ENCODE measurements at places on chromosomes 11 and 22.

GRCh38 chr22:31019191-31019930 is 50.3 kb downstream of the TUG1 start:
- DNase-seq: no peak

DNA sequence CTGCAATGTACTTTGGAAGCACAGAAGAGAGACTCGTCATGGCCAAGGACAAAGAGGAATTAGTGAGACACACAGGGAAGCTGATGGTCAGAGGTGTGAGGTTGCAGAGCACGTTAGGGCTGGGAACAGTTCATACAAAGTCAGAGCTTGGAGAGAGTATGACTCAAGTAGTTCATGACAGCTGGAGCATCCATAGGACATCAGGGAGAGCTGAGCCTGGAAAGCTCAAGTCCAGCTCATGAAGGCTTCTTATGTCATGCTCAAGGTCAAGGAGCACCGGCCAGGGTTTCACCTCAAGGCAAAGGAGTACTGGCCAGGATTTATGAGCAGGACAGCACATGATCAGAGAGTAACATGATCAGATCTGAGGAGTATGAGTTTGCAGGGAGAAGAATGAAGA is 64.6 kb upstream of the CHST1 start:
- no peak for DNase-seq

GRCh38 chr11:57901278-57901677 is 122.4 kb upstream of the OR9Q1 start:
- DNase-seq: no peak

- no peak for DNase-seq
Observed at GRCh38 chr11:132604431-132604830, 927.9 kb downstream of the OPCML start.

- no peak for DNase-seq
Observed at GRCh38 chr11:122727101-122727929, 71.8 kb downstream of the UBASH3B start.

- DNase-seq: no peak
Observed at GRCh38 chr11:72221386-72222075, 3.0 kb upstream of the INPPL1 start.

- DNase-seq: peak; percentile 48
Observed at GRCh38 chr11:75445315-75445953, 12.4 kb upstream of the KLHL35 start.

DNA sequence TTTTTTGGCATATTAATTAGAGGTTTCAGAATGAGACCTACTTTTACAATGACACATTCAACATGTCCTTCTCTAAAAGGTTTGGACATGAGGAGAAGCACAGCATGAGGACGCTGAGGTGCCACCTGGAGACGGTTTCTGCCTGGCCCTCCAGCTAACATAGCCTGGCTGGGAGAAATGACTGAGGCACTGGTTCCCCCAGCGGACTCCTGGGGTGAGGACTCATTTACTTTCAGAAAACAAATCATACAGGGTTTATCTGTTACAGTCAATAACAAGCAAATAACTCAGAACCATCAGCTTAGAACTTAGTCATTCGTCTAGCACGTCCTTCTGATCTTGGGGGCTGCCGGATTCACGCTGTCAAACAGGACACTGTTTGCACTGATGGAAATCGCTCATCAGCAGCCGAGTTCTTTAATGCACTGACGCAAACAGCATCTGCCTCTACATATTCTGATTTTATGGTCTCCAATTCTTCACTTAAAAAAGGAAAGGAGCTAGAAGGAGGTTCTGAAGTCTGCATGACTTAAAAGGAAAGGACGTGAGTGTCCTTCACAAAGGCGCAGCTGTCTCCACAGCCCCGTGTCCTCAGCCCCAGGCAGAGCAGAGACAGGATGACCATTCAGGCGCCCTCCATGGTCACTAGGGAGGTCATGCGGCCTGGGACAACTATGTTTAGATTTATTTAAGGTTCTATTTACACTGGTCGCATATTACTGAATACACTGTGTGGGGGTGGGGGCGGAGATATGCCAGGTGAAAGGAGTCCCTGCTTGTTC is 44.2 kb downstream of the CERK start:
- no peak for DNase-seq

GRCh38 chr22:24437741-24438328 is 10.4 kb downstream of the ADORA2A start:
- no peak for DNase-seq

DNA sequence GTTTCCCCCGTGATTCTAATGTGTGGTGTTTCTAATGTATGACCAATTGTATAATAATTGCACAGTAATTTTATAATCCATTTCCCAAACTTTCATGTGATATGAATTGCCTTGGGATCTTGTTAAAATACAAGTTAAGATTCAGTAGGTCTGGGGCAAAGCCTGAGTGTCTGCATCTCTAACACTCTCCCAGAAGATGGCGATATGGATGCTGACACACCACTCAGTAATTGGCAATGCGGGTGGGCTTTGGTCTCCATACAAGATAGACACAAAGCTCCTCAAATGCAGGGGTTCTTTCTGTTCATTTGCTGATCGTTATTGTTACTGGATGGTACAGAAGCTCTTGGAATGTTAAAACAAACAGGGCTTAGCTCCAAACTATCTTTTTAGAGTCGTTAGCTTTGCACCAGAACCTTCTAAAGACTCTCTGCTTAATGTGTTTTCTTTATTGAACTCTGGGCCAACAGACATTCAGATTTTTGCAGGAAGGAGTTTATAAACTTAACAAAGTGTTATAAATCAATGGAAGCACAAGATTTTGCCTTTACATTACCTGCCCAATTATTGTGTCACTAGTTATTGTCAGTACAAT is 45.4 kb upstream of the ANO3 start:
- no peak for DNase-seq

- no peak for DNase-seq
Observed at GRCh38 chr11:128779036-128779435, 85.2 kb downstream of the FLI1 start.

DNA sequence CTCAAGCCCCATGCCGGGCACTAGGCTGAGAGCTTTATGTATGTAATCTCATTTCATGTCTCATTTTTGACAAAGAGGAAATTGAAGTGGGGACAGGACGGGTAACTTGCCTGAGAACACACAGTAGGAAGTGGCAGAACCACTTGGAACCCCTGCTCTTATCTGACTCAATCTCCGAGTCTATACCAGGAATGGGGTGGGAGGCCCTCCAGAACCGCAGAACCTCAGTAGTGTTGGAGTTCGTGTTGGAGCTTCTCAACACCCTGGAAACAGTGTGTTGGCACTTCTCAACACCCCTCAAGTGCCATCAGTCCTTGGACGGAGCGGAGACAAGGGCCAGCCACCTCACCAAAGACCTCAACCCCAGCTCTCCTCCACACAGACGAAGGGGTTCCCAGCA is 38.8 kb upstream of the POLA2 start:
- no peak for DNase-seq

DNA sequence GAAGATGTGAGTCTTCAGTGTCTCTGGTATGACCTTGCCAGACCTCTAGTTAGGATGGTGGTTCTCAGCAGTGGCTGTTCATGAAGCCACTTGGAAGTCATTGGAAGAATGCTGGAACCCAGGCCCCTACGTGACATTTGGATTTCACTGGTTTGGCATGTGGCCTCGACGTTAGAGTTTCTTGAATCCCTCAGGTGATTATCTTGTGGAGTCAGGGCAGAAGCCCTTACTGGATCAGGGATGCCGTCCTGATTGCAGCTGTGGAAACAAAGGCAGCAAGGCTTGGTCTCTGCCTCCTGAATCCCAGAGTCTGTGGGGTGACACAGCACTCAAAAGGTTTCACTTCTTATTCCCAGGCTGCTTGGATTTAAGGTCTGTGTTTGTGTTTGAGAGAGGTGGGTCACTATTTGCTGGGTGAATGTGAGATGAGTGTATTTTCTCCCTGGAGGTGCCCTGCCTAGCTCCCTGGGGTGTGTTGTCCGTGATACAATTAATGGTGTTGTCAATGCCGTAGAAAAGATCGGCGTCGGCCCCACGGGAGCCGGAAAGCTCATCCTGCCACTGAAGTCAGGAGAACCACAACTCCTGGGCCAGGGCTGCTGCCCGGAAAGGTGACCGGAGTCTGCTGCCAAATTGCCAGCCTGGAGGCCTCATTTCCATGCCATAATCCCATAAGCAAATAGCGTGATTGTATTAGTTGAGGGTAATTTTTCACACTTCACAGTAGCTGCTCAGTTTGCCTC is 939.0 kb downstream of the BRD1 start:
- DNase-seq: no peak

DNA sequence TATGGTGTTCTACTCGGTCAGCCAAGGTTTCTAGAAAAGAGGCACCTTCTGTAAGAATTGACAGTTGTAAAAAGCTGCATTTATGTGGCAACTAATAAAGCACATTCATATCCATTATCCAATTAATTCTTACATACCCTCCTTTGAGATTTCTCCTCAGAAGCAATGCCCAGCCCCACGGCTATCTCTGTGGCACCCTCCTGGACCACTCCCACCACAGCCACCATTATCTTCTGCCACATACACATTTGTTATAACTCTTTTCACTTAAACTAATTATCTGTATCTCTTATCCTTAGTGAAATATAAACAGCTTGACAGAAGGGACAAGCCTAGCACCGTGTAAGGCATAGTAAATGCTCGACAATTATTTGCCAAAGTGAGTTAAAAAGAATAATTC is 48.5 kb downstream of the PAK1 start:
- no peak for DNase-seq

DNA sequence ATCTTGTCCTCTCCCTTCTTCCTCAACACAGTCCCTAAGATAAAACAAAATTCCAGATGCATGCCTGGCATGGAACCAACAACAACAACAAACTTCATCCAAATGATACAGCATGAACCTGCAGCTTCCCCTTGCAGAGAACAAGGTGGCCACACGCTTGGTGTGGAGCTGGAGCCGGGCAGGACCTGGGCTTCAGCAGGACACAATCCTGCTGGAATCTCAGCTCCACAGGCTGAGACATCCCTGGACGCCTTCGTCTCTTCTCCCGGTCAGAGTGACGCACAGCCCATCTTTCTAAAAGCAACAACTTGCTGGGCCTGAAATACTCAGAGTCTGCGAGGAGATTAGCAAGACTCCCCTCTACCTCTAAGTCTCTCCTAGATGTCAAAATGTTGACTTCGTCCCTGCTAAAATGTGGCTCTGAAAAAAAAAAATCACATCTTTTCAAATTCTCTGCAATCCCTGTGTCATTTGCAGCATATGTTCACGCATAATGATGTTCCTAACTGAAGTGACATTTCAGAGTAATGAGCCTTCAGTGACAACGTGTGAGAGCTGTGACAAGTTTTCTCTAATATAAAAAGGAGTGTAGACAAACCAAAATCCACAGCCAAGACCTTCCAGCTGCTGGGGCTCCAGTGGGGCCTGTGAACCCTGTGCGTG is 1232.3 kb downstream of the TBC1D22A start:
- no peak for DNase-seq

DNA sequence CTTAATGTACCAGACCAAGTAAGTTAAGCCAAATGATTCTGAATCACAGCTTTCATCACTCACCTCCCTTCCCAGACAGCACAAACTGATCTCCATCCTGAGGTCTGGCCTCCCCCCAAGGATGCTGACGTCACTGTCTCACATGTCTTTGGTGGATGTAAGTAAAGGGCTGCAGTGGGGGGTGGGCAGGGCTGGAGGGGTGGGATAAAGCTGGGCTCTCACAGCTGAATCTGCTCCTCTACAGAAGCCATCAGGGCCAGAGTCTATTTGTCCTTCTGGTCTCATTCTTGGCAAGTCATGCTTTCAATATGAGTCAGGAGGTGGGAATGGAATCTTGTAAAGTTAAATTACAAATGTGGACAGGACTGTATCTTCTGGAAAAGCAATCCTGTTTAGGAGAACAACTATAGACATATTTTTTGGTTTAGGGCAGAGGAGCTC is 32.7 kb downstream of the P4HA3 start:
- DNase-seq: no peak

DNA sequence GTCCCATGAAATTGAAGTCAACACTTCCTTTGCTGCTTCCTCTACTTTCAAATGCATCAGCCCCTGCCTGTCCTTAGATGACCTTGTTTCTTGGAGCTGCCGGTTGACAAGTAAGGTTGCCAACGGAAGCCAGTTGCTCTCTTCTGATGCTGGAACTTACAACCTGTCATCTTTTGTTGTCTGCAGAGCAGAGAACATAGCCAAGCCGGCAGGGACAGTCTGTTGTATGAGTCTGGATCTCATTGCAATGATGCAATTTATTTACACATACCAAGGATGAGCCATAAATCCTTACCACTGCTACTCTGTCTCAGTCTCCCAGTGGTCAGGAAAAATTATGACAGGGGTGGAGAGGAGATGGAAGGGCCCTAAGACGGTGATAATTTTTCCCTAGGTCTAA is 151.4 kb downstream of the BLID start:
- DNase-seq: no peak

GRCh38 chr11:69804769-69805508 is 14.3 kb downstream of the FGF3 start:
- no peak for DNase-seq

GRCh38 chr11:116275635-116276034 is 497.2 kb downstream of the BUD13 start:
- DNase-seq: no peak

GRCh38 chr11:119470317-119471291 is 47.6 kb upstream of the THY1 start:
- no peak for DNase-seq

DNA sequence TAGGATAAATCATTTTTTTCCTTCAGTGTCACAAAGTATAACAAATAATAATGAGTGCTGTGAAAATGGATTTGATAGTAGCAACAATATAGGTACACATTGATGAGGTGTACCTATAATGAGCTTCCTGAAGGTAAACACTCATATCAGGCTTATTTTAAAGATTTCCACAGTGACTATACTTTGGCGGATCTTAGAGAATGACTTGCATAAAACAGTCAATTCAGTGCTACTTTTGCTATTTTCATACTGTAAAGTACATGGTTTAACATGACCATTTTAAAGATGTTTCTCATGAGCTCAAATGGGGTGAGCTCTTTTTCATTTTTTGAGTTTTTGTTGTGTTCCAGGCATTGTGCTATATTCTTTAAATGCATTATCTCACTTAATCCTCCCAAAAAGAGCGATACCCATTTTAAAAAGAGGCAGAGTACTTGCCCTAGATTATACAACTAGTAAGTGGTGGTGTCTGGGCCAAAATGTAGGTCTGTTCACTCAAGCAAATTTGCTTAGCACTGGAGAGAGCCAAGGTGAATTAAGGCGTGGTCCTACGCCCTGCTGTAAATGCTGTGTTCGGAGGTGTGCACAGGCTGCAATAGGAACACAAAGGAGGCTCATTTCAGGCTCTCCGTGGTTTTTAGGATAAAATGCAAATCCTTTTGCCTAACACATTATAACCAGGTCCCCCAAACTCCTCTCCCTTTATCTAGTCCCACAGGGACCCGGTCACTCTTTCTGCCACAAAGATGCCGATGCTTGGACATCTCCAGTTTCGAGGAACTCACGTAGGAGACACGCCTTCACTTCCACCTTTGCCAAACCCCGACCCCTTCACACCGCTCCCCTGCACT is 617 bp upstream of the ALKBH3 start:
- DNase-seq: no peak

- DNase-seq: no peak
Observed at GRCh38 chr22:35192129-35192918, 65.0 kb upstream of the HMGXB4 start.

GRCh38 chr11:27040302-27041115 is at the start of gene BBOX1:
BBOX1 (plus strand) TSS chr11:27040815; CDS start chr11:27055431, 14,616 bp downstream.
- DNase-seq: no peak

- DNase-seq: no peak
Observed at GRCh38 chr11:105297463-105297862, 157.9 kb upstream of the CARD18 start.

GRCh38 chr11:131281316-131281715 is 89.1 kb upstream of the NTM start:
- DNase-seq: no peak

GRCh38 chr11:3095712-3096361 is 38.6 kb upstream of the CARS1 start:
- DNase-seq: no peak

All from effector memory CD4-positive, alpha-beta T cell (primary cell).